Kidney epithelial cell (primary cell): ENCODE measurements at places on chromosomes 16 and 17.

DNA sequence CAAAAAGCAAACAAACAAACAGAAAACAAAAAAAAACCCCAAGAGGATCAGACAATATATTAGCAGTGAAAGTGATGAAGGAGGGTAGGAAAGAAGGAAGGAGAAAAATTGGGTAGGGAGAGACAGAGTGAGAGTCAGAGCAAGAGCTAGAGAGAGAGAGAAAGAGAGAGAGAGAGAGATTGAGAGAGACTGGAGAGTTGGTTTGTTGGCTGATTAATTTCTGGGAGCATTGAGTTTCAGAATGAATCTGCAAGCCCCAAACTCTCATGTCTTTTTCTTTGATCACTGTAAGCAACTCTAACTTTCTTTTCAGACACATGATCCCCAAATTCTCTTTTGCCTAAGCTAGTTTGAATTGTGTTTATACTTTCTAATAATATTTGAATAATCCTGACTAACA, 388.1 kb downstream of the SHISA9 start:
- DNase-seq, result no peak

- no peak for DNase-seq
These were observed 52.4 kb upstream of the MRPS23 start for GRCh38 chr17:57902117-57902799.

DNA sequence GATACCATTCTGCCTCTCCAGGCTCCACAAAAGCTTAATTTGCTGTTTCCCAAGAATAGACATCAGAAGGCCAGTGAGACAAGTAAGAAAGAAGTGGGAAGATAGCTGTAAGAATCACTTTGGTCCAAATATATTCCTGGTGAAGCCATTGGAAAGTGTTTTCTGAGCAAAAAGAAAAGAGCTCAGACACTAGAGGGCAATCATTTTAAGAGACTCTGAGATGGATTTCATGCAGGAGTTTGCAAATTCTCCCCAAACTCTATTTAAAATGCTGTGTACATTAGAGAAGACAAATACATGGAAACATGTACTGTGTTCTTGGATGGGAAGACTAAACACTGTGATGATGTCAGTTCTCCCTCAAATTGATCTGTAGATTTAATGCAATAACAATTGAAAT, 8.0 kb upstream of the SLC6A2 start:
- no peak for DNase-seq

DNA sequence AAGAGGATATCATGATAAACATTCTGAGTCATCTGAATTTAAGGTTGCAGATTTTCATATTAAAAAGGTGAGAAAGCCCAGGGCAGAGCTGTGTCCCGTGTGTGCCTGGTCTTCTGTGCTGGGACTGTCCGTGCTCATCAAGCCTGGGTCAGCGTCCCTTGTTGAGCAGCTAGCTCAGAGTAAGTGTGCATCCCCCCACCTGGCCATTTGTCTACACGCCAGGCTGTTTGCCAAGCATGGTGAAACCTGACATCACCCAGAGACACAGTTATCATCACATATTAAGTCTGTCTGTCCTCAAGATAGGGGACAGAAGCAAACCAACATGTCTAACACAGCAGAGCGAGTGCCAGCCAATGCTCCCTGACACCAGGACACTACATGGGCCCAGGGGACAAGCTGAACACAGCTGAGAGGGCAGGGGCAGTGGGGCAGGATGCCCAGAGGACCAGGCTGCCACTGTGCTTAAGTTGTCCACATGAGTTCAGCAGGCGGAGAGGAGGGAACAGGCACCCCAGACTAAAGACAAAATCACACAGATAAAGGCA, 57.9 kb upstream of the CNEP1R1 start:
- no peak for DNase-seq

DNA sequence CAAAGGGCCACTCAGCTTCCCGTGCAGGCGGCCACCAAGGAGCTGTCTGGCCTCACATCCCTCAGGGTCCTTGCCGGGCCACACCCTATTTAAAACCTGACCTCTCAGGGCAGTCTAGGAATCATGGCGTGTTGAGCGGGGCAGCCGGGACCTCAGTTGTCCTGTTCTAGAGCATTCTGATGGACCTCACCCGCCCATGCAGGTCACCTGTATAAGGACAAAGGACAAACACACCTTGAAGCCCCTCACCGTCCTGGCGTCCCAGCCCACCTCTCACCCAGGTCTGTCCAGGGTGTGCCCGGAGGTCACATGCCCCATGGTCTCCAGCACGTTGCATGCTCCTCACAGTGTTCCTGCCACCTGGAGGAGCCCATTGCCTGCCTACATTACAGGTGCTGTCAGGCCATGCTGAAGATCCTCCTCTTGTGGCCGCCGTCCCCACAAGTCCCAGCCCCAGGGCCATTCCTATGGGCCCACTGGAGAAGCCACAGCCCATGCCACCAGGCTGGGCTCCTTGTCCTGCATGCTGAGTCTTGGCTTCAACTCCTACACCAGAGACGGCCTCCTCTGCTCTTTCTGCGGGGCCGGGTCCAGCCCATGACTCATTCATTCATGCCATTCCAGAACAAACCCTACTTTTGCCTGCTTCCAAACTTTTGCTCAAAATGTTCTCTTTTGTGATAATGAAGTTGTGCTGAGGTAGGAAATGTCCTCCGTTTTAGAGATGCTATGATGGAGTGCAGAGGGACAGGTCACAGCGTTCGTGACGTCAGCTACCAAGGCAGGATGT, 46.3 kb downstream of the PEMT start:
- no peak for DNase-seq

- no peak for DNase-seq
These were observed 4.1 kb upstream of the PITPNM3 start for GRCh38 chr17:6560496-6560895.

DNA sequence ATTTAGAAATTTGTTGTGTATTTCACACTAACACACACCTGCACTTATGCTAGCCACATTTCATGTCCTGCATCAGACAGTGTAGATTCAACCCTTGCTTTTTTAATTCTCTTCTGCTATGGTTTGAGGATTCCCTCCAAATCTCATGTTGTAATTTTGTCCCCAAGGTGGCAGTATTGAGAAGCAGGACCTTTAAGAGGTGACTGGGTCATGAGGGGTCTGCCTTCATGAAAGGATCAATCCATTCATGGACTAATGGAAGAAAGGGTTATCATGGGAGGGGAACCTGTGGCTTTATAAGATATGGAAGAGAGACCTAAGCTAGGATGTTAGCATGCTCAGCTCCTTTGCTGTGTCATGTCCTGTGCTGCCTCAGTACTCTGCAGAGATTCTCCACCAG, 1032.2 kb downstream of the CDH11 start:
- DNase-seq, result no peak

DNA sequence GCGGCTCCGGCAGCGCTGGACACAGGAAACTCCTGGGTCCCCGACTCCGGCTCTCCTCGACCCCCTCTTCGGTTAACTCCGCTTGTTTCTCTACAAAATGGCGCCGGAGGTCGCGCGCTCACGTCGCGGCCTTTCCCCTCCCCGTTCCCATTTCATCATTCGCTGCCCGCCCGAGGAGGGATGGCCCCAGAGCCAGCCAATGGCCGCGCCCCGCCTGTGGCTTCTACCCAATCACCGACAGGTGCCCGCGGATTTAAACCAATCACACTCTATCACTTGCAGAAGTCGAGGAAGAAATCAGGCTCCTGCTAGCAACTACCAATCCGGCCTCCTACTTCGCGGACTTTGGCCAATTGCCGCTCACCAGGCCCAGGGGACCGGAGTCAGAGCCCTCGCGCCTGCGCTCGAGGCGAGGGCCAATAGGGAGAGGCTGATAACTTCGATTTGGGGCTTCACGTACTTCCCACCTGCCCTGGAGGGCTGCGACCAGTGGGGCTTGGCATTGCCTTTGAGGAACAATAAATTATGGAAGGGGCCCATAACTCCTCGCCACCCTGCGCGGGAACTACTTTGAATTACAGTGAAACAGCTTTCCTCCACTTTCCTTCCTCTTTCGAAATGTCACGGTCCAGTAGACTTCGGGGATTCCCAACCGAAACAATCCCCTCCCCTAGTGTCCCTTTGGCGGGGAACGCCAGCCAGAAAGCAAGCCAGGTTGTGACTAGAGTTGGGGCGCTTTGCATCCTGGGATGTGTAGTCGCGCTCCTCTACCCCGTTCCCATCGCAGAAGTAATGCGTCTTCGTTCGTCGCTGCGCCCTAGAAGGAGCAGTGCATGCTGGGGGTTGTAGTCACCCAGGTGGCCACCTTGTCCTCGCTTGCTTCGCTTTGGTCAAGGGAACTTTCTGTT, at the start of gene CNOT1:
Gene CNOT1 (minus strand): TSS at position 94 of the 908 bp plus-strand sequence. CDS start 30,489 bp downstream, outside the sequence.
- peak; percentile 98 for DNase-seq

GRCh38 chr17:65254166-65254565, 117.0 kb downstream of the RGS9 start:
- DNase-seq, result no peak

- DNase-seq, result no peak
These were observed 29.5 kb downstream of the SHISA9 start for GRCh38 chr16:12930881-12931280.

DNA sequence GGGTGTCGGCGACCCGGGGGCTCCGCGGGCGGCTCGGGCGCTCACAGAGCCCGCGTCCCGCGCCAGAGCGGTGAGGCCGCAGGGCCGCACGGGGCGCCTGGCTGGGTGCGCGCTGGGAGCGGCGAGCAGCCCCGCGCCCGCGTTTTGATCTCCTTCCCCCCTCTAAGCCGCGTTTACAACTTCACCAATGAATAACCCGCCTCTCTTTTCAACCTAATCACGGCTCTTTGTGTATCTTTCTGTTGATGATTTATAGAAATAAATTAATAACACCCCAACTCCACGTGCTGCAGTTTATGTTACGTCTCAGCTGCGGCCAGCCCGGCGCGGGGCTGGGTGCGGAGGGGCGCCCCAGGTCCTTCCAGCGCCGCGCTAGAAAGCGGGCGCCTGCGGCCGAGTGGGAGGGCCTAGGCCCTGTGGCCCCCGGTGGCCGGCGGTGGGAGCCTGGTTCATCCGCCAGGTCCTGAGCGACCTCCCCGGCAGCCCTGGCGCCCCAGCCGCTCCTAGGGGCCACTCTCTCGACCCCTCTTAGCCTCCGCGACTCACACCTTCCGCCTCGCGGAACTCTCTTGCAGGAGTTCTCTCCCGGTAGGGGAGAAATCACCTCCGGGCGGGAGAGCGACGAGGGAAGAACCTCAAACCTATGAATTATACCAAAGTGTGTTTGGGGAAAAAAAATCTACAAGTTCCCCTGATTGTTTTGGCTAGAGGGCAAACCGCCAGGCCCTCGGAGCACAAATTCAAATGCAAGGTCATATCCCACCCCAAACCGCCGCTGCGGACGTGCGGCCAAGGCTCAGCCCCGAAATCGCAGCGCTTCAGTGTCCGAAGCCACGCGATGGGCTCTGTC, 1.9 kb downstream of the HNF1B start:
- no peak for DNase-seq

DNA sequence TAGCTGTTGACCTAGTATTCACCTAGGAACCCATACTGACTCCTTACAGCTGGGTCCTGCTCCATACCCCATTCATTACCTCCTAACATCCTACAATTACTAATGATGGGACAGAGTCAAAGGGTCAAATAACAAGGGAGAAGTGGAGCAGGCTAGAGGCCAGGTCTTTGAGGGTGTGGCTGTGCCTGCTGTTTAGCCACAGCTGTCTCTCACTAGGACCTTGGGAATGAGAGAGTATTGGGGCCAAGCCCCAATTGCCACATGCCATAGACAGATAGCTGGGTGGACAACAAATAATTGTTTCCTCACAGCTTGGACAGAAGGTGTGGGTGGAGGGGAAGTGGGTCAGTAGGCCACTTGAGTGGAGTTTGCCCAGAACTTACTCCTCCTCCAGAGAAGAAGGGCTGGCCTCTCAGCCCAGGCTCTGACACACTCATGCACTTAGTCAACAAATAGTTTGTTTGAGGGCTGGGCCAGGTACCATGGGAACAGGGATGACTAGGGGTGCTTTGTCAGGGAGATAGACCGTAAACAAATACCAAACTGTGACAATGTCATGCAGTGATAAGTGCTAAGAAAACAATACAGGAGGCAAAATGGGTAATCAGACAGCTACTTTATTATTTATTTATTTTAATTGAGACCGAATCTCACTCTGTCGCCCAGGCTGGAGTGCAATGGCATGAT, 10.2 kb upstream of the CENPT start:
- DNase-seq, result peak; percentile 92

GRCh38 chr16:51228097-51228659, 77.1 kb upstream of the SALL1 start:
- no peak for DNase-seq

DNA sequence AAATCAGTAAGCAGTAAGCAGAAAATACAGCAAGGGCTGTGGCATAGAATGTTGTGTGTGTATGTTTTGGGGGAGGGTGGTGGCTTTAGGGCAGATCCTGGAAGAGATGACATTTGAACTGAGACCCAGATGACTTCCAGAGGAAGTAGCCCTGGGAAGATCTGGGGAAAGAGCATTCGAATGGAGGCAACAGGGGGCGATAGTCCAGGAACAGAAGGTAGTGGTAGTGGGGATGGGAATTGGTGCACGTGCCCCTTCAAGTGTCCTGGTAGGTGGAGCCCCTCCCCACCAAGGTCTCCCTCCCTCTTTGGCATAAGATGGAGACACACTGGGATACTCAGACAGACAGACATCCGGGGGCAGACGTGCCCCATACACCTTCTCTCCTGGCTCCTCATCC, 14.1 kb downstream of the ARHGEF15 start:
- no peak for DNase-seq
